ENCODE measurements at places on chromosomes 6 and 20.

- no peak for DNase-seq
Observed at GRCh38 chr6:25927178-25927577, 3.3 kb downstream of the SLC17A2 start.

GRCh38 chr6:38797391-38797790 lies 82.3 kb downstream of the DNAH8 start:
- no peak for DNase-seq

- DNase-seq = no peak
Observed at GRCh38 chr20:6086868-6087267, 33.0 kb upstream of the LRRN4 start.

- DNase-seq = no peak
Observed at GRCh38 chr6:39416728-39417127, 94.2 kb upstream of the KCNK16 start.

DNA sequence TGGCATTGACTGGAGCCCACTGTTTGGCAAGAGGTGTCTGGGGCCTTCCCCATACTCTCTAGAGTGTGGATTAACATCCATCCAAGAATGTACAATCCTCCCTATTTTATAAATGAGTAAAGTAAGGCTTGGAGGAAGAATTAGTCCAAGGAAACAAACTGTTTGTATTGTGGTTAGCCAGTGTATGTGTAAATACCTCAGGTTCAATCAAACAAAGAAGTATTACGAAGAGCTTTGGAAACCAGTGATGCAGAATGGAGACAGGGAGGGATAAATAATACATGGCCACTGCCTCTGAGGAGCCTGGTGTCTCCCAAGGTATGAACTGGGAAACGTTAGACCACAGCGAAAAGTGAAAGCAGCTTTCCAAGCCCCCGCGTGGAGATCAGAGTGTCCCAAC lies 226.6 kb upstream of the RIN2 start:
- DNase-seq = no peak

- DNase-seq = no peak
Observed at GRCh38 chr6:160160929-160161646, 39.5 kb downstream of the SLC22A1 start.

All from stimulated activated CD8-positive, alpha-beta memory T cell treated with anti-CD3 and anti-CD28 coated beads, Interleukin-4, amount 100 ng/mL, for 24 hours (primary cell).